ENCODE measurements at places on chromosomes 6 and 20.
A peak's percentile ranks its signal among the peaks of the same experiment; 100 is the strongest.

DNA sequence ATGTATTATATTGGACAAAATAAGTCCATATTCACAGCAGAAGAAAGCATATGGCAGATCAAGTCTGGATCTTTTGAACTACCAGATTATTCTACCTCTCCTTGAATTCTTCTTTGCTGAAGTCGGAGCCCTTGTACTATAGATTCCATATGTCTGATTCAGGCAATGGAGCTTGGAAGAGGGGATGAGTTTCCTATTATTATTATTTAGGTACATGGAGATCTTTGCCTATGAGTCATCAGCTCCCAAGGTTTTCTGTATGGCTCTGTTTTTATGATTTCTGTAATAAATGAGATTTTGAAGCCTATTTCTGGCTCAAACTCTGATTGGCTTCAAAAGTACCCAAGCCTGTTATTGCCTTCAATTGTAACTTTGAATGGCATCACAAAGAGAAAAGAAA lies 72.0 kb downstream of the OPRM1 start:
- no peak for DNase-seq

- no peak for DNase-seq
Observed at GRCh38 chr6:112308476-112308875, 38.7 kb upstream of the RFPL4B start.

GRCh38 chr20:59589086-59589684 lies 15.2 kb upstream of the PHACTR3 start:
- no peak for DNase-seq

DNA sequence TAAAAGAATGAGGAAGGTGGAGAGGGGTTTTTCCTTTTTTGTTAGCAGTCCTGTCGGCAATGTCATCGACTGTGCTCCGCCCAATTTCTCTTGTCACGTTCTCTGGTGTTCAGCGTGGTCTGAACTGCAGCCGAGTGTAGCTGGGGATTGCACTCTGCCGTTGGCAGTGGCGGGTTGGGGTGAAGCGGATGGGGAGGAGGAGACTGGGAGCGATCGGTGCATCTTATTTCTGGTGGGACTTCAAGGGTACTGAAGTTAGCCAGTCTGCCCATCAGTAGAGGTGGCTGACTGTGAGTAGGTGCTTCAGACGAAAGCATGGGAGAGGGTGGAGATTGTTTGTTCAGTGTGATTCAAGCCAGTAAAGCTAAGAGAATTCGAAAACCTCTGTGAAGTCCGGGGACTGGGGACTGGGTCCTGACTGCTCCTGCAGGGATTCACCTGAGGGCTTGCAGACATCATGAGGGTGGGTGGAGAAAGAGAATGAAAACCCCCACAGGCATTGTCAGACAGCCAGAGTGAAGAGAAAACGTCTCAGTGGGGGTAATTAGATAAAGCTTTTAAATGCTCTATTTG lies 5.1 kb downstream of the RREB1 start:
- DNase-seq = peak; percentile 22

- DNase-seq = no peak
Observed at GRCh38 chr20:31698803-31699718, 23.6 kb downstream of the BCL2L1 start.

GRCh38 chr6:43907789-43908472 lies 137.9 kb downstream of the VEGFA start:
- no peak for DNase-seq

GRCh38 chr6:64672651-64673050 lies 1034.4 kb downstream of the EYS start:
- no peak for DNase-seq
